ENCODE measurements at places on chromosomes 16 and 17. TPM values are rescaled to one million over a fixed set of nuclear protein-coding genes. Genes with fewer than 3 reads are reported as not detected.

- no peak overlapping the region for H3K27ac ChIP-seq
- no peaks in the 10 kb centered on the region for H3K36me3 ChIP-seq
- H3K4me1 ChIP-seq = no peaks in the 10 kb centered on the region
- no peak overlapping the region for H3K4me3 ChIP-seq
These were observed 75.0 kb upstream of the LHX1 start for GRCh38 chr17:36862116-36862920.

DNA sequence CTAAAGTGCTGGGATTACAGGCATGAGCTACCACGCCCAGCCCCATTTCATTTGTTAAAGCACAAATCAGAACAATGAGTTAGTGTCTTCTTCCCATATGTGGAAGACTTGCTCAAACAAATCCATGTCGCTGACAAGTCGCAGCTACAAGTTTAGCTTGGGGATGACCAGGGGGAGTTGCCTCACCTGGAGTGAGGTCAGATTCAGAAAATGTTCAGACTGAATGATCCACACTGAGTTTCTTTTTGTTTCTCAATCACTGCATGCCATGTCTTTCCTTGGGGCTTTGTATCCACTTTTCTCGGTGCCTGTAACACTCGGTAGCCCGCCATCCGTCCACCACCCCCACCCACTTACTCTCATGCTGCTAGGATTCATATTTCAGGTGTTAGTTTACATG is 437.3 kb upstream of the DYNLRB2 start:
- no peak for DNase-seq
- no peak overlapping the region for H3K27ac ChIP-seq
- H3K4me1 ChIP-seq = peaks cover 7% of the 10 kb centered on the region
- no peak overlapping the region for H3K4me3 ChIP-seq
- H3K27me3 ChIP-seq = peaks cover 4% of the 10 kb centered on the region
- H3K36me3 ChIP-seq = no peaks in the 10 kb centered on the region

GRCh38 chr16:14505846-14506245 is 124.2 kb downstream of the PARN start:
- H3K4me3 ChIP-seq = no peak overlapping the region
- DNase-seq = no peak
- H3K27me3 ChIP-seq = no peaks in the 10 kb centered on the region
- no peaks in the 10 kb centered on the region for H3K36me3 ChIP-seq
- peaks cover 51% of the 10 kb centered on the region for H3K4me1 ChIP-seq
- peak overlapping the region; percentile 75 for H3K27ac ChIP-seq

DNA sequence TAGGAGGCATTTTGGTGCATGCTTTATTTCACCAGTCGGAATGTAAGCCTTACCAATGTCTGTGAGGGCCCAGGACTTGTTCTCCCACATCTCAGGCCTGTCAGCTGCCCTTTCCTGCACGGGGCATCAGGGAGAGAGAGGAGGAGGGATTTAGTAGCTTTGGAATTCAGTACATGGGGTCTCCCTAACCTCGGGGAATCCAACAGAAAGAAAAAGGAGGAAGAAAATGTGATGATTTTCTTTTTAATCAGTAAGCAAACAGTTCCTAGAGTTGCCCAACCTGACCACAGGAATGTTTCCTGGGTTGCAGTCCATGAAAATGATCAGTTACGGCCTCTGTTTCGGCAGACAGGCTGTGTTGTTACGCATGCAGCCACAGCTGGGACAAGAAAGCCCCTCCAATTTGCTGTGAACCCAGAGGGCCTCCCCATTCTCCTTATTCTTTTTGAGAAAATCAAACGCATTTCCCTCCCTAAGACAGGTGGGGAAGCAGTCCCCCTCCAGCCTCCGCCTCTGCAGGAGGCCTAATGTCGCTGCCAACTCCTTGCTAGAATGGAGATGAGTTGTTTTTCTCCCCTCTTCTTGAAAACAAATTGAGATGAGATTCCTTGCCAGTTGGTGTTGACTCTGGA is 53.1 kb upstream of the TANGO6 start:
- peak overlapping the region; percentile 43 for H3K4me3 ChIP-seq
- no peak for DNase-seq
- H3K4me1 ChIP-seq = peaks cover 47% of the 10 kb centered on the region

- no peak for DNase-seq
- H3K4me3 ChIP-seq = no peak overlapping the region
- H3K27me3 ChIP-seq = no peaks in the 10 kb centered on the region
These were observed 34.1 kb upstream of the MYH10 start for GRCh38 chr17:8664456-8665126.

GRCh38 chr16:88008840-88009239 is 57.6 kb downstream of the BANP start:
- DNase-seq = no peak
- H3K36me3 ChIP-seq = peaks cover 42% of the 10 kb centered on the region
- no peak overlapping the region for H3K4me3 ChIP-seq
- no peak overlapping the region for H3K27ac ChIP-seq
- peaks cover 19% of the 10 kb centered on the region for H3K4me1 ChIP-seq

DNA sequence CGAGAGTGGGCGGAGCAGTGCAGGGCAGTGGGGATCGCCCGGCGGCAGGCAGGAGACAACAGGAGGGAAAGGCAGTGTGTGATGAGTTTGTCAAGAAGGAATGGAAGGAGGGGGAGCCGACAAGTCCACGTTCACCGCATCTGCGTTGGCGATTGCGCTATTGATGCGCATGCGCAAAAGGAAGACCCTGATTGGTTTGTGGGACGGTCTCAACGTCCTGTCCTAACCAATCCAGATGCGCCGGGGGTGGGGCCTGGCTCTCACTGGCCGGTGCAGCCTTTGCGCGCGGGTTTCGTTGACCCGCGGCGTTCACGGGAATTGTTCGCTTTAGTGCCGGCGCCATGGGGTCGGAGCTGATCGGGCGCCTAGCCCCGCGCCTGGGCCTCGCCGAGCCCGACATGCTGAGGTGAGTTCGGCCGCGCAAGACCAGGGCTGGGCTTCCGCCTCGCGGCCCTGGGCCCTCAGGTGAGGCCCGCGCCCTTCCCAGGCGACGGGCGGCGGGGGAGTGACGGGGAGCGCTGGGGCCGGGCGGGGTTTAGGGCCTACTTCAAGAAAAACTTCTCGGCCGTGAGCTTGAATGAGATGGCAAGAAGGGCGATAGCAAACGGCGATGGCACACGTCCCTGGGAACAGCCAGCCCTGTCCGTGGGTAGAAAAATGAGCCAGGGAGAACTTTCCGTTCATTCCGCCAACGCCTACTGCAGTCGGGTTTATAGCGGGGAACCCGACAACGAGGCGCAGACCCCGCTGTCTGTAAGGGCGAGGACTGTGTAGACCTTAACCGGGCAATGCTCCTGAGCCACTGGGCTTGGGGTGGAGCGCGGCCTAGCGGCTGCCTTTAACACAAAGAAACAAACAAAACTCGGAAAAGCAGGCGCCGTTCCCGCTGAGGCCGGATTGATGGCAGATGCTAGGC is at the start of gene ORC6:
TSS of gene ORC6 (plus strand) at position 295 of the 916 bp plus-strand sequence. CDS start at position 342, 47 bp downstream.
- H3K4me1 ChIP-seq = peaks cover 32% of the 10 kb centered on the region
- DNase-seq = peak; percentile 98
- H3K27me3 ChIP-seq = no peaks in the 10 kb centered on the region
- H3K4me3 ChIP-seq = no peak within 1 kb of the TSS
- H3K36me3 ChIP-seq = no peaks in the 10 kb centered on the region

DNA sequence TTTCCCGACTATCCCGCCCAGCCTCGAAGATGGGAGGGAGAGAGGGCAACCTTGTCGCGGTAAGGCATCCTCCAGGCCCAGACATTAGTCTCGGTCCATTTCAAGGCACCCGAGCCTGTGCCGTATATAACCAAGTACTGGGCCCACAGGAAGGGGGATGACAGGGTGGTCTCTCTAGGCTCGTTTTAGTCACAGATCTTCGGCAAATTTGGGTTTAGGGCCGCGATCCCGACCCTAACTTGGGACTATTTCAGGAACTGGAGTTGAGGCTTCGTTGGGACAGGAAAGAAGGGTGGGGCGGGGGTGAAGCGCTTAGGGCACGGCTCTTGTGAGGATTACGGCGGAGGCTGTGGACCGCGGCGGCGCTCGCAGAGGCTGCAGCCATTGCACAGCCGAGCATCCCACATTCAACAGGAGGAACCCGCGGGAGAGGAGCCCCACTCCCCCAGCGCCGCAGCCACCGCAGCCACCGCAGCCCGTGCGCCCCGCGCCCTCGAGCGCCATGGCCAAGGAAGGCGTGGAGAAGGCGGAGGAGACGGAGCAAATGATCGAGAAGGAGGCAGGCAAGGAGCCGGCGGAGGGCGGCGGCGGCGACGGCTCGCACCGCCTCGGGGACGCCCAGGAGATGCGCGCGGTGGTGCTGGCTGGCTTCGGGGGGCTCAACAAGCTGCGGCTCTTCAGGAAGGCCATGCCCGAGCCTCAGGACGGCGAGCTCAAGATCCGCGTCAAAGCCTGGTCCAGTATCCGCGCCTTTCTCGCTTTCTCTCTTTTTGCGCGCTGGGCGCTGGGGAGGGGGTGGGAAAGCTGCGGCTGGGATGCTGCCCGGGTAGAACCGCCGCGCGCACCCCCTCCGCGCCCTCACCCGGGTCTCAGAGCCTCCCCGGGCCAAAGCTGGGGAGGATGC is at the start of gene VAT1L:
TSS of gene VAT1L (plus strand) at position 384 of the 904 bp plus-strand sequence. CDS start at position 503, 119 bp downstream.
- no peak for DNase-seq
- no peaks in the 10 kb centered on the region for H3K36me3 ChIP-seq
- H3K4me3 ChIP-seq = peak within 1 kb of the TSS; percentile 77
- H3K4me1 ChIP-seq = peaks cover 9% of the 10 kb centered on the region
- H3K27me3 ChIP-seq = peaks cover 55% of the 10 kb centered on the region

- no peak overlapping the region for H3K4me3 ChIP-seq
- peaks cover 4% of the 10 kb centered on the region for H3K4me1 ChIP-seq
- H3K36me3 ChIP-seq = no peaks in the 10 kb centered on the region
- H3K27me3 ChIP-seq = no peaks in the 10 kb centered on the region
- no peak overlapping the region for H3K27ac ChIP-seq
These were observed 15.2 kb downstream of the CCDC42 start for GRCh38 chr17:8729421-8729820.

DNA sequence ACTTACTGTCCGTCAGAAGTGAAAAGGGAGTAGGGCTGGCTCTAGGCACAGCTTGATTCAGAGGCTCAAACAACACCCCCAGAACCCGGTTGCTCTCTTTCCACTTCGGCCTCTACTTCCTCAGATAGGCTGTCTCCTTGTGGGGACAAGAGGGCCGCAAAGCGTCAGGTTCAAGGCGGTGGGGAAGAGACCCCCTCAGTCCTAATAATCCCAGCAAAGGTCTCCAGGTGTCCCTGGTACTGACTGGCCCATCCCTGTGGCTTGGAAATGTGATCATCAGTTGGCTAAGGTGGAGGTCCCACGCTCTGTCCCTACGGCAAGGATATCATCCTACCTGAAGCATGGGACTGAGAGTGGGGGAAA is 26.0 kb downstream of the NGFR start:
- peaks cover 23% of the 10 kb centered on the region for H3K27me3 ChIP-seq
- DNase-seq = peak; percentile 59
- H3K4me1 ChIP-seq = peaks cover 5% of the 10 kb centered on the region
- H3K36me3 ChIP-seq = no peaks in the 10 kb centered on the region
- H3K27ac ChIP-seq = no peak overlapping the region

DNA sequence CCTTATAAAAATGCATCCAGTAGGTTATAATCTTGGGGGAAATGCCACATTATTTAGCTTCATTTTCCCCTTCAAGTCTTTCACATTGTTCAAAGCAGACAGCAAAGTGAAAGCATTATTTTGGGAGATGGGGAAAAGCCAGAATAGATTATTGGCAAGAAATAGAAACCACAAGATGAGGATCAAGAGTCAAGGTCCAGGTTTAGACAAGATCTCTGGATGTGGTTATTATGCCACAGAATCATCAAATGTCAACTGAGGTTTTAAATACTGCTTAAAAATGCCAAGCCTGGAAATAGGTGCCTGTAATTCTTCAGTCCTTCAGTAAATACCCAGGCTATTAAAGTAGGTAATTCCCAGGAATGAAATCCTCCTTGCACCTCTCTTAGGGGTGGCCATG is 65.1 kb upstream of the ALOX12 start:
- H3K27ac ChIP-seq = no peak overlapping the region
- peaks cover 22% of the 10 kb centered on the region for H3K4me1 ChIP-seq
- H3K4me3 ChIP-seq = no peak overlapping the region
- peaks cover 8% of the 10 kb centered on the region for H3K36me3 ChIP-seq
- peaks cover 6% of the 10 kb centered on the region for H3K27me3 ChIP-seq

DNA sequence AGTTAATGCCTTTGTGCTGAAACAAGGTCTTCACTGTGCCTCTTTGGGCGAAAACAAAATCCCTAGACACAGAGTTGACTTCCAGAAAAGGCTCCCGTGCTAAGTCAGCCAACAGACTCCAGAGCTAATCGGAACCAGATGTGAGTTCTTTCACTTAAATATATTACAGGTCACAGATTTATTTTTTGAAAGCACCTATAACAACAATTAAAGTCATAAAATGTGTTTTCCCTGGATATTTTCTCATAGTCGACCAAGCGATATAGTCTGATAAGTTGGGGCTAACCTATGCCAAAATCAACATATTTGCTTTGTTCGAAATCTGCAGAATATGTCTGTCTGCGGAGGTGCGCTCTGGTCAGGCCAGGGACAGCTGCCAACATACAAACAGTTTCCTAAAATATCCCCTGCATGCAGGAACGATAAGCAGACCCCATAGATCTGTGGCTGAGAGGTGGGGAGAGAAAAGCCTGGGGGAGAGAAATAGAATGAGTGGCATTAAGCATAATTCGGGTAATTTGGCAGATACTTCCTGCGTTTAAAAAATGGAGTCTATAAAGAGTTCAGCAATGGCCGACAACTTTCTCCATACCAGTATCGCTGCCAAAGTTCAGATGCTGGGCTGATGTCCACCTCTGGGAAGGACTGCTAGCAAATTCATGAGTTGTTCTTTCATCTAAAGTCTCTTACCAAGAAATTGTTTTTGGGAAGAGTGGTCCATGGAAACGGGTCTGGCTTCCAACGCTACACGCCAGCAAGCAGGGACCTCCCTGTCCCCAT is 50.8 kb upstream of the MYH10 start:
- no peak for DNase-seq
- H3K4me1 ChIP-seq = peaks cover 36% of the 10 kb centered on the region
- H3K36me3 ChIP-seq = peaks cover 7% of the 10 kb centered on the region

- no peak overlapping the region for H3K27ac ChIP-seq
- peaks cover under 1% of the 10 kb centered on the region for H3K4me1 ChIP-seq
- DNase-seq = no peak
- no peaks in the 10 kb centered on the region for H3K27me3 ChIP-seq
- no peaks in the 10 kb centered on the region for H3K36me3 ChIP-seq
These were observed 35.0 kb upstream of the ALKBH5 start for GRCh38 chr17:18148586-18148985.

GRCh38 chr17:62867303-62867702 is 59.2 kb upstream of the MARCHF10 start:
- no peak overlapping the region for H3K4me3 ChIP-seq
- DNase-seq = no peak
- no peaks in the 10 kb centered on the region for H3K36me3 ChIP-seq

DNA sequence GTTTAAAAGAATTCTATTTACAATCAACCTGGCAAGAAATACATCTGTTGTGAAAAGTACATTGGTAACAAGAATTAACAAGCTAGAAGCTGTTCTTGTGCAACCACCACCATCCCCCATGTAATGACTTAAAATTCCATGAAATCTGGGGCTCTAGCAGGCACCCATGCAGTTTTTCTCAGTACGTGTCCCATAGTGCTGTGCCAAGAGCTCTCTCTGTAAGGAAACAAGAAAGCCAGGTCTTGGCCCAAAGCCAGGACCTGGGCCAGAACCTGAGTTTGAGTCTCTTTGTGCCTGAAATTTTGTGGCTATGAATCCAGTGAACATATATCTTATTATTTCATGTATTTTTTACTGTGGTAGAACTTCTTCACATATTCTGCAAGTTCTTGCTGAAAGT is 46.6 kb downstream of the NUP93 start:
- H3K4me3 ChIP-seq = no peak overlapping the region
- DNase-seq = no peak

Gene TSPAN10
- total RNA-seq = 1.7 TPM

Gene WFDC1
- total RNA-seq = 5.6 TPM

Gene ADCY9
- 22.6 TPM for total RNA-seq

Gene ARSG
- total RNA-seq = 7.4 TPM

Gene CCT6B
- total RNA-seq = 2.1 TPM

Gene NOD2
- 0.07 TPM for total RNA-seq

Gene DYNLL2
- total RNA-seq = 16.0 TPM

Gene EFCAB13
- 1.5 TPM for total RNA-seq

Gene HOXB8
- total RNA-seq = not detected

Data from chondrocyte (in vitro differentiated cells).